CD4-positive, alpha-beta T cell treated with Interleukin-1 beta for 1 hour (primary cell): ENCODE measurements at places on chromosomes 1 and 21.
A peak's percentile ranks its signal among the peaks of the same experiment; 100 is the strongest.

GRCh38 chr1:165747632-165748447 is 20.8 kb downstream of the TMCO1 start:
- DNase-seq = no peak

GRCh38 chr1:165988817-165989216 is 161.4 kb downstream of the UCK2 start:
- no peak for DNase-seq

DNA sequence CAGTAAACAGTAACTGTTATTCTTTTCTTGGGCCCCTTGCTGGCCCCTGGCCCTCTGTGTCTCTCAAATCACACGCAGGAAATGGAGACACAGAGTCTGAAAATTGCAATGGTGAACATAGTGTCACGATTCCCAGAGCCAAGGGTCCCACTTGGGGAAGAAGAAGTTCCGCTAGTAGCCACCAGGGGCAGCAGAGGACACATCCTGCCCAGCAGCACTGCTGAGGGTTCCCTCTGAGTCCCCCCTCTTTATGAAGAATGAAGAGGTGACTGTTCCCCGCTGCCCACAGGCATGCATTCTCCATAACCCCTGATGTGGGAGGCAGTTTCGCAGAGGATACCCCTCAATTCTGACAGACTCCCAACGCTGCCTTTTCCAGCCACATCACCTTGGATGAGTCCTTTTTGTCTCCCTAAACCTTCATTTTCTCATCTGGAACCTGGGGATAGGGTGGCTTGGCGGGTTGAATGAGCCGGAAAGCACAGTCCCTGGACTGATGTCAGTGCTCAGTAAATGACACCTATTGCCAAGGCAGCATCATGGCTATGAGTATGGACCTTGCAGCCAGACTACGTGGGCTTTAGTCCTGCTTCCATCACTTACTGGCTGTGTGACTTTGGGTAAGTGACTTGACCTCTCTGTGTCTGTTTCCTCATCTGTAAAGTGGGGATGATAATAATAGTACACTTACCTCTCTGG is 238.0 kb upstream of the TMEM51 start:
- DNase-seq = peak; percentile 22

DNA sequence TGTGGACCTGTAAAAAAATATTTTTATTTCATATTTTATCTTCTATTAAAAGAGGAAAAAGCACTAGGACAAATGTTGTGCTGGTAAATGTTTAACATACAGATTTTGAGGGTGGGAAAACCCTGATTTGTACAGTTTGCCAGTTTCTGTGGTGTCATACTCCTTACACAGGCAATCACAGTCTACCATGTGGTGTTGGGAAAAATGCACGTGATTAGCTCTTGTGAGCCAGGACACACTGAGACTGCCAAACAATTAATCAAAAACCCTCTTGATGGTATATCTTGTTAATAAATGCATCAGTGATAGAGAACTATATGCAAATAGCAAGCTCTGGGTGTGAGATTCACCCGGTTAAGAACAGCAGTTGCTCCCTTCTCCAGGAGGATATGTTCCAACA is 136.5 kb upstream of the ZC3H11B start:
- DNase-seq = no peak

GRCh38 chr21:38772646-38773045 is 33.1 kb upstream of the ETS2 start:
- DNase-seq = no peak

GRCh38 chr1:172928412-172928811 is 122.3 kb downstream of the TNFSF18 start:
- DNase-seq = no peak

- DNase-seq = no peak
Measured at GRCh38 chr1:221704306-221704705, 37.6 kb downstream of the DUSP10 start.

- DNase-seq = no peak
Measured at GRCh38 chr1:189847613-189848012, 630.1 kb downstream of the BRINP3 start.

- no peak for DNase-seq
Measured at GRCh38 chr1:246591504-246591903, 25.2 kb downstream of the CNST start.

DNA sequence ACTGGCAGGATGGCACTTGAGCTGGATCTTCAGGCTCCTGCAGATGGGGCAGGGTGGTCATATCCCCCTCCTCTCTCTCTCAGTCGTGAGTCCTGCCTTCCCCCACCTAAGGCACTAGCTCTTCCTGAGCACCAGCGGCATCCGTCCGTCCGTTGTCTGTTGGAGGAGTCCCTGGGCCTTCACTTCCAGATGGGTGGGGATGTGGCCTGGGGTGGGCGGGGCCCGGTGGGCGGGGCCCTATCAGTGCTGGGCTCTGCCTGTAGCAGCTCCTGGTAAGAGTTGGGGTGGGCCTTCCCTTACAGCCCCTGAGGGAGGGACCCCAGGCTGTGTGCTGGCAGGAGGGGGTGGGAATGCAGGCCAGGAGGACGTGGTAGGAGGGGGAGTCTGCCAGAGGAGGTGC is 10.3 kb downstream of the LDLRAD2 start:
- no peak for DNase-seq

DNA sequence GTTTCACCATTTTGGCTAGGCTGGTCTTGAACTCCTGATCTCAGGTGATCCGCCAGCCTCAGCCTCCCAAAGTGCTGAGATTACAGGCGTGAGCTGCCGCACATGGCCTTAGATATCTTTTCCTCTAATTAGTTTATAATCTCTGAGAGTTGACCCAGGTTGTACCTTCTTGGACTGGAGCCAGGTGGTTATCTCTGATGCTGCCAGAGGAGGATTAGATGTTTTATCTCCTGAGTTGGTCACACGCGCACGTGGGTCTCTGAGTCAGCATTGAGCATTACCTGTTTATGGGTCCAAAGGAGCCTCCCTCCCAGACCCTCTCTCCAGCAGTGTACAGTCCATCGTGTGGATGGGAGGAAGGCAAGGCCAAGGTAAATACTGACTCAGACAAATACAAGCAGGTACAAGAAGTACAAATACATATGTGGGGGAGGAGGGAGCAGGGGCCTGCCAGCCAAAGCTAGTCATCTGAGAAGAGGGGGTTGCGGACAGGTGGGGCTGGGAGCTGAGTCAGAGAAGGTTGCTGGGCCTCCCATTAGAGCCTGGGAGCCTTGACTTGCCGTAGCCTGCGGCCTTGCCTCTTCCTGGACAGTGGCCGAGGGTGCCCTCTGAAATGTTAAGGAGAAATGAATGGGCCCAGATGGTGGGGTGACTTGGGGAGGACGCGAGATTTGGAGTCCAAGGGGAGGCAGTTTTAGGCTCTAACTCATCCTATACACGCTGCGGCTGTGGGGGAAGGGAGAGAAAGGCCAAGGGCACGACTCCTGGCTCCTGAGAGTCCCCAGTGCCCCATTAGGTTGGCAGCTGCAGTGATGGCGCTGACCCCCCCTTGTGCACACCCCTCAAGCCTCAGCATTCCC is 13.1 kb downstream of the IL6R start:
- DNase-seq = no peak

GRCh38 chr21:26969971-26970725 is 3.3 kb upstream of the ADAMTS5 start:
- no peak for DNase-seq

DNA sequence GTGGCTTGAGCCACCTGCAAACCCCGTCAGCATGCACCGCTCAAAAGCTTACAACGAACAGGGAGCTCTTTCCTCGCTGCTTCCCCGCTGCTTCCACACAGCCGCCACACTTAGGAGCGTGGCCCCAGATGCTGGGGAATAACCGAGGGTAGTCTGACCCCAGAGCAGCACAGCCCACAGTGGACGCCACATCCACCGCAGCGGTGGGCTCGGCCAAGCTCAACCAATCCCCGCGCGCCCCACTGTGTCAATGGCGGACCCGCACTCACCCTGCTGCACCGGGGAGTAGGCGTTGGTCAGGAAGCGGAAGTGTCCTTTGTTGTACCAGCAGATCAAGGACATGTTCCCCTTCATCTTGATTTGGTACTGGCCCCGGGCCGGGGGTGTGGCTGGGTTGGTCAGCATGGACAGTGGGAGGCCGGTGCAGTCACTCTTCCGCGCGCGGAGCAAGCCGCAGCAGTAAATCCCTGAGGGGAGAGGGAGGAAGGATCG is 93.5 kb downstream of the PGBD5 start:
- no peak for DNase-seq

- DNase-seq = no peak
Measured at GRCh38 chr1:69284508-69284907, 283.2 kb upstream of the LRRC7 start.

- no peak for DNase-seq
Measured at GRCh38 chr1:66758241-66758755, 6.0 kb downstream of the DYNLT5 start.

GRCh38 chr1:65467536-65467935 is 47.1 kb downstream of the LEPR start:
- no peak for DNase-seq

DNA sequence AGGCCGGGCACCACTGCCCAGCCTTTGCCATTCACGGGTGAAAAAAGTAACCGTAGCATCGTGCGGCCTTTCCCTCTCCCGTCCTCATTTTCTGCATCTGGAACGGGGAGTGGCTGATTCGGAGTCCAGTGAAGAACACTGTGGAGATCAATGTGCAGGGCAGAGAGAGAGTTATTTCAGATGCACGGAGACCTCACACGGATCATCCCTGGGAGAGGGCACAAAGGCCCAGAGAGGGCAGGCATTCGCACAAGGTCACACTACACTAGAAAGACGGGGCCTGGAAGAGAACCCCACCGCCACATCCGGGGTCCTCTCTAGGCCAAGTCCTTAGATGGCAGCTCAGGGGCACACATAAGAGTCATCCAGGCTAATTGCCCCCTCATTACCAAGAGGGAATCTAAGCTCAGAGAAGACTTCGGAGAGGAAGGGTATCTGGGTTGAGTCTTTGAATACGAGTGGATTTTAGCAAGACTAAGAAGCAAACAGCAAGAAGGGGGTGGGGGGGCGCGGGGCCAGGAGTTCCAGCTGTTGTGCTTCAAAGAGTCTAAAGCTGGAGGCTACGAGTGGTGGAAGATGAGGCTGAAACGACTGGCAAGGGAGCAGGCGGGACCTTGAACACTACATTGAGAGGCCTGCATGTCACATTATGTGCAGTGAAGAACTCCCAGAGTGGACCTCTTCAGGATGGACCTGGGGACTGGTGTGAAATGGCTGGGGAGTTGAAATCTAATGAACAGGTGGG is 857 bp downstream of the GPX7 start:
- DNase-seq = no peak

GRCh38 chr1:201562257-201562656 is 23.3 kb downstream of the NAV1 start:
- no peak for DNase-seq

DNA sequence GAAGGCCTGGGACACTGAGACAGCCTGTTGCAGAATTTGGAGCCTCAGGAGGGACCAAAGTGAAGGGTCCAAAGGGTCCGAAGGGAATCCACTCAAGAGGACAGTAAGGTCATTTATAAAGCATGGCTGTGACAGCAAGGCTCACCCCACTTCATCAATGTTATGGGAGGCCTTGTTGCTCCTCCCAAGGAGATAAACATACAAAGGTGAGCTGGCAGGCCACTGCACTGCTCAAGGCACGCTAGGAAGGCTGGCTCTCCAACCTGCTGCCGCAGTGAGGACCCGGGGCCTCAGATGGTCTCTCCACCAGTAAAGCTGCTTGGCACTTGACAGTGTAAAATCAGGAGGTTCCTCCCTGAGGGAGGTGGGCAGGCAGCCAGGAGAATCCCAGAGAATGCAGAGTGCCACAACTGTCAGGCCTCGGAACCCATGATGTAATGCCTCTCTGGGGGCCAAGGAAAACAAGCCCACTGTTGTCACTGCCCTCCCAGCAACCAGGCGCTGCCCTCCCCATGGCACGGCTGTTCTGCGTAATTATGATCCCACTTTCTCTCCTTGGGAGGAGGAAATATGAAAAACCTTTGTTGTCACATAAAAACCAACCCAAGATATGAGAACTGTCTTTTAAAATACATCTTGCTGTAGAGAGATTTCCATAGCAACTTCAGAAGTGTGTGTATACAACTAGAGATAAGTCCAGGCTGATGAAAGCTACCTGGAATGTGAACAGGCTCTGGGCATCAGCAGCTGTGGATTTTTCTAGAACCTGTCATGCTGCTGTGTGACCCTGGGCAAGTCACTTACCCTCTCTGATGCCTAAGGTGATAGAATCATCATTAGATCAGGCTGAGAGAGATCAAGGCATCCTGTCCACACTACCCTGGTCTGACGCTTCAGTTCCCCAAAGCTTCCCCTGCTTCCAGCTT is 102.5 kb downstream of the KCNN3 start:
- no peak for DNase-seq

DNA sequence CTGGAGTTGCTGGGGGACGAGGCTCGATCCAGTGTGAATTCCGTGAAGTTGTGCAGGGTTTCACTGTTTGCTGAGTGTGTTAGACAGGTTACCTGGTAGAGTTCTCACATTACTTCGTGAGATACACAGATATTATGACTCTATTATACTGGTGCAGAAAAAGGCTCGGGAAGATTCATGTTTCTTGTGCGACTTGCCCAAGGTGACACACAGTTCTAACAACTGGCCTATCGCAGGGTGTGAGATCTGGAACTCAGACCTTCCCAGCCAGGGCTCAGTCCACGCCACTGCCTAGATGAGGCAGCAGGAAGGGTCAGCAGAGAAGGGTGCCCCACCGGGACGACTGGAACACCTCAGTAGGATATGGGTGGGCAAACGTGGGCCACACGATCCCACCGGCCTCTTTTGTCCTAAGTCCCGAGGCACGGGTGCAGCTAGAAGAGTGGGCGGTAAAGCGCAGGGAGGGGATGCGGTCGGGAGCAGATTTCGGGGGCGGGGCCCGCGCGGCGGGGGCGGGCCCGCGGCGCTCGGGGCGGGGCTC is 296 bp upstream of the RNPEP start:
- DNase-seq = peak; percentile 75

DNA sequence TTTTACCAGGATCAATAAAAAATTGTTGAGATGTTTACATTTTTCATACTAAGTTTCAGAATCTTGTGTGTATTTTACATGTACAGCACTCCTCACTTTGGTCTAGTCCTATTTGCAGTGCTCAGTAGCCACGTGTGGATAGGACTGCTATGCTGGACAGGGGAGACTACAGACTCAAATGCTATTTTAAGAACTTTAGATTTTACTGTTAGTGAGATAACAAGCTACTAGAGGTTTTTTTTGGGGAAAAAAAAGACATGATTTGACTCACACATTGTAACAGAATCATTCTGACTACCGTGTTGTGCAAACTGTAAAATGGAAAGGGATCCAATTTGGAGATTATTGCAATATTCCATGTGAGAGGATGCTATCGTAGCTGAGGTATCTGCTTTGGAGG is 418.9 kb upstream of the PRMT6 start:
- DNase-seq = no peak

GRCh38 chr1:153400244-153400643 is 9.4 kb upstream of the S100A8 start:
- no peak for DNase-seq
